Fibroblast of the aortic adventitia (primary cell): ENCODE measurements at places on chromosomes 7 and 10.

DNA sequence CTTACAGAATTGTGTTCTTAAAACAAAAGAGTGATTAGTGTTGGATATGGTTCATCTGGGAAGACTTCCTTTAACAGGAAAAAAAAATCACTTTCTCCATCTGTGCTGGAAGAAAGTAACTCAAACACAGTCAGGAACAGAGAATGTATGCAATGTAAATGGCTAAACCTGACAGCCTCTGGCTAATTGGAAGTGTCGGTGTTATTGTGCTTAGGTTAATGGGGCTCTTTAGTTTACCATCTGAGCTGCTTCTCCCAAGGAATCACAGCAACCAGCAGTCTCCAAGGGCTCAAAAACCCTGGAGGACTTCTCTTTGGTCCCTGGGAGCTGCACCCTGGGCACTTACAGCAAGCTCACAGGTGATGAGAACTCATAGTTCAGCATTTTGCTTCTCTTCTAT, 724.5 kb downstream of the LRMDA start:
- no peak for DNase-seq

DNA sequence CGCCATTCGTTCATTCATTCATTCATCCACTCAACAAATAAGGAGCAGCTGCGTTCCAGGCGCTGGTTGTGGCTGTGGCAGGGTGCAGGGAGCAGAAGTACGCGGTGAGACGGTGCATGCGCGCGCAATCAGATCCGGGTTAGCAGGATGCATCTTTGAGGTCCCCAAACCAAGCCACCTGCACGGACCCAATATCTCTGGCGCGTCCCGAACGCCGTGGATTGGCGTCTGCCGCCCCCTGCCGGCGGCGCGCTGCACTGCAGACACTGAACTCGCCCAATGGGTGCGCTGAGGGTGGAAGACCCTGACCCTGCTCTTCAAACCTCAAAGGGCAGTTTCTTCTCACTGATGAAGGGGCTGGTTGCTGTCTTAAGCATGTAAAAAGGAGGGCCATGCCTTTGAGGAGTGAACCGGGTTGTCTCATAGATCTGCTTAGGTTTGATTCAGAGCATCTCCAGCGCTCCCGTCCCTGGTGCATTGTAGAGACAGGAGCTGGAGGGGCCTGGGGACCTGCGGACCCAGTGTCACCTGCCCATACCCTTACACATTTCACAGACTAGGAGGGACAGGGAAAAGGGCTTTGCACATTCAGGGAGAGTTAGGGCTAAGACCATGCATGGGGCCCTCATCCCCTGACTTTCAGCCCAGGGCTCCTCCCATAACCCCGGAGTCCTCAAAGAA, 102.5 kb downstream of the RAMP3 start:
- DNase-seq: peak; percentile 30

GRCh38 chr7:55539380-55539779, 32.9 kb downstream of the VOPP1 start:
- no peak for DNase-seq

- peak; percentile 25 for DNase-seq
Measured at GRCh38 chr10:101301111-101301731, 52.7 kb upstream of the BTRC start.

- DNase-seq: peak; percentile 15
Measured at GRCh38 chr10:58894929-58895328, 281.5 kb upstream of the PHYHIPL start.

GRCh38 chr10:103851261-103851660, 4.1 kb downstream of the SH3PXD2A start:
- DNase-seq: no peak

DNA sequence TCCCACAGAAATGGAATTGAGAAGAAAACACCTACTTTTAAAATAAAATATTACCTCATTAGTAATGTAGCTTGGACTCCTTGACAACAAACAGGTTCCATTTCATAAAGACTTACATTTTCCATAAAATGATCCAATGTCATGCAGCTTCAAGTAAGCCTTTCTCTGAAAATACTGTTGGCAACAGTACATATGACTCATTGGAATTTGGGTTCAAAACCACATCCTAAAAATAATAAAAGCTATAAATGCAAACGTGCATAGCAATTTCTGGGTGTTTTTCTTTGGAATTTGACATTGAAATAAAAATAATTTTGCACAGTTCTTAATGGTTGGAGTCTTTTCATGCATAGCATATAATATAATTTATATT, 47.9 kb downstream of the FHIP2A start:
- DNase-seq: peak; percentile 89

GRCh38 chr7:16203065-16203464, 218.3 kb downstream of the CRPPA start:
- no peak for DNase-seq

DNA sequence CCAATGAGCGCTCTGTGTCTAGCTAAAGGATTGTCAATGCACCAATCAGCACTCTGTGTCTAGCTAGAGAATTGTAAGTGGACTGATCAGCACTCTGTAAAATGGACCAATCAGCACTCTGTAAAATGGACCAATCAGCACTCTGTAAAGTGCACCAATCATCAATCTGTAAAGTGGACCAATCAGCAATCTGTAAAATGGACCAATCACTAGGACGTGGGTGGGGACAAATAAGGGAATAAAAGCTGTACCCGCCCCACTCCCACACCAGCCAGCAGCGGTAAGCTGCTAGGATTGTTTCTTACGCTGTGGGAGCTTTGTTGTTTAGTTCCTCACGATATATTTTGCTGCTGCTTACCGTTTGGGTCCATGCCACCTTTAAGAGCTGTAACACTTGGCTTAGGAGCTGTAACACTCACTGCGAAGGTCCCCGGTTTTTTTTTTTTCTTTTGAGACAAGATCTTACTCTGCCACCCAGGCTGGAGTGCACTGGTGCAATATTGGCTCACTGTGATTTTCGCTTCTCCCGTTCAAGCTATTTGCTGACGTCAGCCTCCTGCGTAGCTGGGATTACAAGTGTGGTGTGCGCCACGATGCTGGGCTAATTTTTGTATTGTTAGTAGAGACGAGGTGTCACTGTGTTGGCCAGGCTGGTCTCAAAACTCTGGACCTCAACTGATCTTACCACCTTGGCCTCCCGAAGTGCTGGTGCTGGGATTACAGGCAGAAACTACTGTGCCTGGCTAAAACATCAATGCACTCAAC, 184.8 kb downstream of the PTPN20 start:
- DNase-seq: no peak

DNA sequence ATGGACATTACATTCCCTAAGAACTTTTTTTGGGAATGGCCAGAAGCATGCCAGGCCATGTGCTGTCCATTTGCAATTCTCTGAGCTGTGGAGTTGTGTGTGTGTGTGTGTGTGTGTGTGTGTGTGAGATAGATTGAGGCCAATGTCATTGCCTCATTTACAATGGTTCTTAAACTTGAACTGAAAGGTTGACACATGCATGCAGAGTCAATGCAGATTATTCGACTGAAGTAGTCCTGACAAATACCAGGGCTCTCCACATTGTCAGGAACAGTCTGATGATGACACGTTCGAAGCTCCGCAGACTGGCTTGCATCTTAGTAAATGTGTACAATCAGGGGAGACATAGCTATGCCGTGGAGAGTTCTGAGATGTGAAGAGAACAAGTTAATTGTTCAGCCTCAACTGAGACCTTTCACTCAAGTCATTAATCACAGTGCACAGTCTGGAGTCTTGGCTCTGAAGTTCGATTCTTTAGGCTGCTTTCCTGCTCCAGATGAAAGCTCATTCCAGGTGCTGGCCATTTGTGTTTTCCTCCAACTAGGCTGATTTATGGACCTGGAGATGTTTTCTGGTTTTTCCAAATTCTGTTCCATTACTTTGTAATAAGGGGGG, 921.9 kb downstream of the LRMDA start:
- peak; percentile 60 for DNase-seq

DNA sequence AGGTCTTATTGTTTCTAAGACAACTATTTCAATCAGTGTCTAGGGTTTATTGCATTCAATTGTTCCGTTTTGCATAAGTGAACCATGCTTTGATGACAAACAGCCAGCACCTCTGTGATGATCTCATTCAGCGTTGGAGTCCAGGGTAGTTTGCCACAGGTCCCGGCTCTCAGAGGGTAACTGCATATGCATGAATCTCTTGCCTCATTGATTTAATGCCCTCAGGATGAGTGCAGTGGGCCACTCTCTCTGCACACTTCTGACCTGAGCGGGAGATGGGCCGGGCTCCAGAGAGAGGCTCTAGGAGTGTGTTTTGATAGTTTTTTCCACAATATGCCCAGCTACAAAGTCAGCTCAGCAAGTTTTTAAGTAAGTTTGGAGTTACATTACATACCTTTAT, 83.9 kb downstream of the HECW1 start:
- no peak for DNase-seq

DNA sequence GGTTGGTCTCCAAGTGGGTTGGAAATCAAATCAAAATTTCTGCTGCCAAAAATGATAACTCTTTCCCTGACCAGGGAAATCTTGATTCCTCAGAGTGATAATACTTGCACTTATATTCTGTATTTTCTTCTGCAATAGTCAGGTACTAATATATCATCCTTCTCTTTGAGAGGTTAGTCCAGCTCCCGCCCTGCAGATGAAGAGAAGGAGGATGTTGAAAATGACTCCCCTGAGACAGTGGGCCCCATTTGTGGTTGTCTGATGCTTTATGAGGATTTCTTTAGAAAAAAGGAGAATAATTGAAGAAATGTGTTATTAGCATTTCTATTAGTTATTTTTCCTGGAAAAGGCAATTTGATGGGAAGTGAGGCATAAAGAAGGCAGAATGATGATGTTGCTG, 213.0 kb downstream of the SEC23IP start:
- no peak for DNase-seq

DNA sequence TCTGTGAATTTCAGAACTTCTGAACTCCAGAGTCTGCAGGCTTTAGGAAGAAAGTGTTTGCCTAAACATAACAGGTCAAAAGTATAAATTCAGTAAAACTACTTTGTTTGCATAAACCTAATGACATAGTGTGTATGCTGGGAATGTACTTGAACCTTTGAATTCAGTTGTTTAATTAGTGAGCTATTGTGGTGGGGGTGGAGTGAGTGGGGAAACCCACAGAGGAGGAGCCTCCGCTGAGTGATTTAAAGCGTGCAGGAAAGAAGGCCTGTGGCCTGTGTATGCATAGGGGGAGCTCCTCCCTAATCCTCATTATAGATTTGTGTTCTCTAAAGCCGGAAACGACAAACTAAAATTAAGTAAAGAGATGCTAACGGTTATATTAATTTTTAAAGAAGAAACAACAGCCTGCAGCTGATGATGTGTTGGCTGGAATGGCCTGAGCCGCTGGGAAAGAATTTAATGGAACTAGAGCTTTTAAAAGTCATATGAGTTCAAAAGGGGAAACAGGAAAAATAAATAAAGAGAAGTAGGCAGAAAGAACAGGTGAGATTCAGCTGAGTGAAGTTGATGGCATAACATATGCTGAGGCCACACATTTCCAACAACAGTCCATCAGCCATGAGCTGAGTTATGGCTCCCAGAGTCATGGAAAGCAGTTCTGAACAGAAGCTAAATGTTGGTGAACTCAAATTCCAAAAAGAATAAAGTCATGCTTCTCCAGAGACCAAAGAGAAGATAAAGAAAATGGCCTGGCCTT, 595.0 kb downstream of the GRM8 start:
- no peak for DNase-seq

GRCh38 chr7:135745703-135746312, 2.8 kb downstream of the FAM180A start:
- DNase-seq: peak; percentile 99

DNA sequence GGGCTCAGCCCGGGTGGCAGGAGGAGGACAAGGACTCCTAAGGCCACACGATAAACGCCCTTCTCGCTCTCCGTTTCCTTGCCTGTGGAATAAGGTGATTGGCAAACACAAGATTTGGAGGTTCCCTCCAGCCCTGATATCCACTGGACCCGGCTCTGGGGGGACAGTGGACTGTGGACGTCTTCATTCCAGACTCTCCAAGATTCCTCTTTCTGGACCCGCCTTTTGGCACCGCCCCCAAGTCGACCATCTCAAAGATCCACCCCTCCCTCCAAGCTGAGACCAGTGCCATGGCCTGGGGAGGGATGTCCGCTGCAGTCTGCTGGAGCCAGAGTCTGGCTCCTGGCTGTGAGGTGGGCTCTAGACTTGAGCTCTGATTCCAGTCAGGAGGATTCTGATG, 23.6 kb downstream of the ZNF783 start:
- DNase-seq: peak; percentile 19

- no peak for DNase-seq
Measured at GRCh38 chr10:1788401-1788800, 51.1 kb upstream of the ADARB2 start.

GRCh38 chr10:5575482-5576153, 50.9 kb downstream of the CALML3 start:
- DNase-seq: peak; percentile 72

DNA sequence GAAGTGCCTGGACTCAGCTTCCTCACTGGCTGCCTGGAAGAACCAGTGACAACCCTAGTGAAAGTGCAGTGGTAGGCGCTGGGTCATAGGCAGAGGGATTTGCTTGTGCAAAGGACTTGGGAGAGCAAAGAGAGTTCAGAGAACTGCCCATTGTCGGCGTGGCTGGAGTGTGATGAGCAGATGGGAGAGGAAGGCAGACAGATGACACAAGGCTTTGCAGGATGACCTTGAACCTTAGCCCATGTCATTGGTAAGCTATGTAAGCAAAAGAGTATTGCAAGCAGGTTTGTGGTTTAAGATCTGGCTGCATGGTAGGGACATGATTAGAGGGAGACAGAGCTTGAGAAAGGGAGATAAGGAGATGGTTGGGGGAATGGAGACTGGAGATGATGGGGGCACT, 35.3 kb upstream of the NOBOX start:
- DNase-seq: no peak

DNA sequence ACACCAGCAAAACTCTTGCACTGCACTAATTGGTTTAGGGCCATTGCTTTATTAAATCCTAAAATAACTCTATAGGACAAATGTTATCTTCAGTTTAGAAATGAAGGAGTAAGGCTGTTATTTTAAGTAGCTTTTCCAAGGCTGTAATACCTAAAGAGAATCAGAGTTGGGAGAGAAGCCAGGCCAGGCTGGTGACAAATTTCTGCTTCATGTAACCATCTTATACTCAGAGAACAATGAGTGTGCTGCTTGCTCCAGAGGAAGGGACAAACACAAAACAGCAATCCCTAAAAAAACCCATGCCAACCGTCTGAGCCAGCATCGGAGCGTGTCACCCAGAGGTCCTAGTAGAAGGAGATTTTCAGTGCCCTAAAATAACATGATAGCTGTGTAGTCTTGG, 49.7 kb upstream of the TARP start:
- peak; percentile 60 for DNase-seq

- peak; percentile 31 for DNase-seq
Measured at GRCh38 chr7:122300211-122300932, 4.2 kb downstream of the FEZF1 start.

DNA sequence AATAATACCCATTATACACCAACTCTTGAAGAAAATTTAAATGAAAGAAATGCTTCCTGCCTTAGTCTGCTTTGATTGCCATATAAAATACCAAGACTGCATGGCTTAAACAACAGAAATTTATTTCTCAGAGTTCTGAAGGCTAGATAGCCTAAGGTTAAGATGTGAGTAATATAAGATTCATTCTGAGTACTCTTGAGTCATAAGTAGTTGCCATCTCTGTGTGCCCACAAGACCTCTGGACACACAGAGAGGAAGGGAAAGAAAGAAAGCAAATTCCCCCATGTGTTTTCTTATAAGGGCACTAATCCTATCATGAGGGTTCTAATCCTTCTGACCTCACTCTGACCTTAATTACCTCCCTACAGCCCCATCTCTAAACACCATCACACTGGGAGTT, 201.2 kb downstream of the PTN start:
- DNase-seq: no peak

- DNase-seq: peak; percentile 7
Measured at GRCh38 chr7:141558544-141559183, 7.5 kb downstream of the AGK start.

- DNase-seq: no peak
Measured at GRCh38 chr7:94252971-94253370, 141.7 kb upstream of the COL1A2 start.
